Right ventricle myocardium superior (tissue), 1 donor: ENCODE measurements at places on chromosomes 1 and 21. TPM values are rescaled to one million over a fixed set of nuclear protein-coding genes. Genes with fewer than 3 reads are reported as not detected.
A peak's percentile ranks its signal among the peaks of the same experiment; 100 is the strongest.

LCE1F gene
- not detected for total RNA-seq

NIT1 gene
- total RNA-seq, result 33.8 TPM

KCNJ9 gene
- total RNA-seq, result not detected

USH2A gene
- total RNA-seq, result 2.7 TPM

AK5 gene
- 0.38 TPM for total RNA-seq

SPRR3 gene
- not detected for total RNA-seq

SGIP1 gene
- 3.6 TPM for total RNA-seq

DNA sequence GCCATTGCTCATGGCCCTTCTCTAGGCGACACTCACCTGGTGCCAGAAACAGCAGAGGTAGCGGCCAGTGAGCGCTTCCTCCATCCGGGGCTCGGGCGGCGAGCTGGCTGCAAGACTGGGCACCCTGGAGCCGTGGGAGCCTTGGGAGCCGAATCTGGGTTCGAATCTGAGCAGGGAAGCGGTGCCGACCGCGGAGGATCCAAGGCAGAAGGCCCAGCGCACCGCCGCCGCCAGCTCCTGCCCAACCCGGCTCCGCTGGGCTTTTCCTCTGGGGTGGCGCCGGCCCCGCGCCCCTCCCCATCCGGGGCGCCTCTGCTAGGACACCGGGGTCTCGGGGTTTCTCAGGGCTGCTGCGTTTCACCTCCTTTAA lies 1.7 kb upstream of the PRDM16 start:
- peak; percentile 43 for DNase-seq

GRCh38 chr1:18999359-18999758 lies 42.9 kb upstream of the IFFO2 start:
- no peak for DNase-seq

DNA sequence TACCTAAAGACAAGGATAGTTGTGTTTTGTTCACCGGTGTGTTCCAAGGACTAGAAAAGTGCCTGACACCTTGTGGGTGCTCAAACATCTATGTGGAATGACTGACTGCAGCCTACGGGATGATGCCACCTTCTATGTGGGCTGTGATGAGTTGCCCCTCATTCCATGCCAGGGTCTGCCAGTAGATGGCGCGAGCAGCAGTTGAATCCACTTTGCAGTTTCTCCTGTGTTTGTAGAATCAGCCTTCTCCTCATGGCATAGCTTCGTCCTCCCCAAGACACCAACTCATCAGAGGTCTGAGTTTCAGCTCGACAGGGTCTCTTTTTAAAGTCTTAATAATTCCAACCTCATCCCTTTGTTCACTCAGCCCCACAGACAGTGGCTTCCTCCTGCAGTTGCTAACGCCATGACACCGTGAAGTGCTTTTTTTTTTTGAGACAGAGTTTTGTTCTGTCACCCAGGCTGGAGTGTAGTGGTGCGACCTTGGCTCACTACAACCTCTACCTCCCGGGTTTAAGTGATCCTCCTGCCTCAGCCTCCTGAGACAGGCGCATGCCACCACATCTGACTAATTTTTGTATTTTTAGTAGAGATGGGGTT lies 133.7 kb downstream of the CAPN8 start:
- peak; percentile 61 for DNase-seq

- DNase-seq, result no peak
Observed at GRCh38 chr1:42937836-42938644, 20.6 kb downstream of the SLC2A1 start.

DNA sequence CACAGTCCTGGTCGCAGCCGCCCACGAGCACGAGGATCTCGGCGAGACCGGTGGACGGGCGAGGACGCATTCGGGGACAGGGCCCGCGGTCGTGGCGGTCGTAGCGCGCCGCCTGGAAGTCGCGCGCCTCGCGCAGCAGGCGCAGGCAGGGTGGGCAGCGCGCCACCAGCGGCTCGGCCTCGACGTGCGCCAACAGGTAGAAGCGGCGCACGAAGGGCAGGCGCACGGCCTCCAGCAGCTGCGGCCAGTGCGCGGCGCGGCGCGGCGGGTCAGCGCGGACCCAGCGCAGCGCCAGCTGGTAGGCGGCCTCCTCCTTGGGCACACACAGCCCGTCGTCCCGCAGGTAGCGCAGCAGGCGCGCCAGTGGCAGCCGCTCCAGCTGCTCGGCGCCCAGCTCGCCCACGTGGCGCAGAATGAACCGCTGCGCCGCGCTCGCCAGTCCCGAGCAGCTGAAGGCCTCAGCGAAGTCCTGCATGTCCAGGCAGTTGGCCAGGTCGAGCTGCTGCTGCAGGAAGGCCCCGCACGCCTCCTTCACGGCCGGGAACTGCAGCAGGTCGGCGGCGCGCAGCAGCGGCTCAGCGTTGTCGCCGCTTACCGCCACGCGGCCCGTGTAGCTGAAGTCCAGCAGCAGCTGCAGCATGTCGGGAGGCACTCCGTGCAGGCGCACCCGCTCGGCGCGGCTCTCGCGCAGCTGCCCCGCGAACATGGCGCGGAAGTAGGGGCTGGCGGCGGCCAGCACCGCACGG lies 573 bp downstream of the KLHL21 start:
- peak; percentile 73 for DNase-seq

GRCh38 chr1:25904943-25905679 lies 1.1 kb downstream of the STMN1 start:
- DNase-seq, result peak; percentile 96

- peak; percentile 73 for DNase-seq
Observed at GRCh38 chr1:32753532-32754316, 51.2 kb upstream of the SYNC start.

DNA sequence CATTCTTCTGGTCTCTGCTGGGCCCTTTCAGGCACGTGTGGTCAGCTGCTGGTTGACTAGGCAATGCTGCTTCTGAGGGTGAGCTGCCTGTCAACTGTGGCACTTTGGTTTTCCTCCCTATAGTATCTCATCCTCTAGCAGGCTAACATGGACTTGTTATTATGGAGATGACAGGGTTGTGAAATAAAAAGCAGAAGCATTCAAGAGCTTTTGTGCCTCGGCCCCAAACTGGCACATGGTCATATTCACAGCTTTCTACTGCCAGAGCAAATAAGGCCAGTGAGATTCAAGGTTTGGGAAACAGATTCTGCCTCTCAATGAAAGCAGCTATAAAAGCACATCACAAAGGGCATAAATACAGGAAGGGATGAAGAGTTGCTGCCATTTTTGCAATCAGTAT lies 1.6 kb upstream of the ZNF124 start:
- no peak for DNase-seq

DNA sequence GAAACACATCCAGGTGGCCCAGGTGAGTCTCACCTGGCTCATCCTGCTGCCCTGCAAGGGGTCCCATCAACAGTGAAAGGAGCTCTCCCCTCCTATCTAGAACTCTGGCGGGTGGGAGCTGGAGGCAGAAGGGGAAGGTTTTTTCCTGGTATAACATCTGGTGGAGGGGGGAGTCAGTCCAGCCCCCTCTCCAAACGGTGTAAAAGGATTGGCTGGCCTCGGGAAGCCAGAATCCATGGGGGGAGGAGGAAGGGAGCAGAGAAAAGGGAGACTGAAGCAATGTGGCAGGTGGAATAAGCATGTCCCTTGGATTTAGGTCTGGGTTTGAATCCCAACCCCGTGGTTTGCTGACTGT lies 1.2 kb upstream of the CAMK2N1 start:
- no peak for DNase-seq

GRCh38 chr1:210650403-210650802 lies 321.7 kb downstream of the HHAT start:
- DNase-seq, result no peak

DNA sequence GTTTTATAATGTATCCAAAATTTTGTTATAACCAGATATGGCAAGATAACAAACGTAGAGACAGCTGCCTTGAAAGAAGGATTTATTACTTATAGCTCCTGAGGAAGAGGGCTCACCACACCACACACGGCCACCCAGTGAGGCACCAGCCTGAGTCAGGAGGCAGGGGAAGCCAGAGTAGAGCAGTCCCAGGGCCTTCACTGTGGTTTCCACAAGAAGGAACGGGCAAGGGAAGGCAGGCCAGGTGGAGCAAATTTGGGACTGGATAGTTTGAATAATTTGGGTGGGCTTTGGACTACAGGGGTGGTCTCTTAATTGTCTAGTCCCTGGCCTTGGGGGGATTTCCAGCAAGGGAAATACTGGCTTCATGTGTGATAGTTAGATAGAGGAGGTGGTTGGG lies 72.5 kb downstream of the RRAGC start:
- DNase-seq, result no peak

GRCh38 chr1:16442265-16442664 lies 1.7 kb downstream of the NECAP2 start:
- no peak for DNase-seq

GRCh38 chr1:64532646-64533045 lies 62.7 kb downstream of the CACHD1 start:
- no peak for DNase-seq

DNA sequence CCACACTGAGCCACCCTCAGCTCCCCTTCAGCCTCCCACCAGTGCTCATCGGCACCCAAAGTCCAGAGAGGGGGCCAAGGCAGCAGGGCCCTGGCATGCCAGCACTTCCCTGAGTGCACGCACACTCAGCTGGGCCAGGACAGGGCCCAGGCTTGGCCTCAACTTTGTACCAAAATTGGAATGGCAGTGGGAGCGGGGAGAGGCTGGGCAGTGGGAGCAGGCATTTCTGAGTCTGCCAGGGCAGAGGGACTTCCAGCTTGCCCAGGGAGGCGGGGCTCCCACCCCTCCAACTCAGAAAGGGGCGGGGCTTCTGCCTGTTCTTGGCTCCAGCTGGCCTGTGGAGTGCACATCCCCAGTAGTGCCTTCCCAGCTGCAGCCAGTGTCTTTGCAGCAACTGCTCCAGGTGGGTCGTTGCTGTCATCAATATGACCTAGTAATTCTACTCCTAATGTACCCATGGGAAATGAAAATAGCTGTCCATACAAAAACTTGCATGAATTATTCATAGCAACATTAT lies 10.3 kb upstream of the SNX7 start:
- DNase-seq, result no peak

DNA sequence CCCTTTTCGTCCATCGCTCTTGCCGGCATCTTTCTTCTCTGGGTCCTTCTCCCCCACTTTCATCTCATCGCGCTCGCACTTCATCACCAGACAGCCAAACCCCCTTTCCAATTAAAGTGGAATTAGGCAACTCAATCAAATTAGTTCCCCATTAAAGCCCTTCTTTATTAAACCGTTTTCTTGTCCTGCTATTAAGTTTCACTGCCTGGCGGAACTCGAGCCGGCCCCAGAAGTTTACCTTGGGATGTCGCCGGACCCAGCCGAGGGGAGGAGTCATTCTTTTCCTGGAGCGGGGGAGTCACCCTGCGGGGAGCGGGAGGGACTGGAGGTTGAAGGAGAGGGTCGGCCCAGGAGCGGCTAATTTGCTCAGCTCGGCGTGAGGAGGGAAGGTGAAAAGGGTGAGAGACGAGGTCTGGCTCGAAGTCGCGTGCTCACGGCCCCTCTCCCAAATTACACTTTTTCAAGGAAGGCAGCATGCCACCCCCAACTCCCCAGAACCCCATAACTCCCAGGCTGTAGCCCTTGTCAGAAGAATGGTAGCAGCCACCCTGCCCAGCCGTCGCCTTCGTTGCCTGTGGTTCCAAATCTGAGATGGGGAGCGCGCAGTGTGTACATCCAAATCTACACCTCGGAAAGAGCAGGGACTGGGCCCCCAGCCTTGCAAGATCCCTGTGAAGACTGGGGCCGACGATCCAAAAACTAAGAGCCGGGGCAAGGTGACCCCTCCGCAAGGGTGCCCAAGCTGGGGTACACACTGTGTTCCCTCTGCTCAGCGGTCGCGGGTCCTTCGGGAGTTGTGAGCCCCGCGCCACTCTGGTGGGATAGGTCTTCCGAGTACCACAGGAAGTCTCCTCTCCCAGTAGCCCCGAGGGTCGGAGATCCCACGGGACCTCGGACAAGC lies 6.4 kb downstream of the DMRTA2 start:
- DNase-seq, result no peak

DNA sequence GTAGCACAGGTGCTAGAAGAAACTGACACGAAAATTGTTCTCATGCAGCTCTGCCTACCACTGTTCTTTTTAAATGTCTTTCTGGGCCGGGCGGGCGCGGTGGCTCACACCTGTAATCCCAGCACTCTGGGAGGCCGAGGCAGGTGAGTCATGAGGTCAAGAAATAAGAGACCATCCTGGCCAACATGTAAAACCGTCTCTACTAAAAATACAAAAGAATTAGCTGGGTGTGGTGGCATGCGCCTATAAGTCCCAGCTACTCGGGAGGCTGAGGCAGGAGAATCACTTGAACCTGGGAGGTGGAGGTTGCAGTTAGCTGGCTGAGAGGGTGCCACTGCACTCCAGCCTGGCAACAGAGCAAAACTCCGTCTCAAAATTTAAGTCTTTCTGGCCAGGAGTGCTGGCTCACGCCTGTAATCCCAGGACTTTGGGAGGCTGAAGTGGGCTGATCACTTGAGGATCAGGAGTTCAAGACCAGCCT lies 947 bp upstream of the RIT1 start:
- no peak for DNase-seq

- DNase-seq, result no peak
Observed at GRCh38 chr1:153984123-153984894, 1.8 kb downstream of the RAB13 start.

DNA sequence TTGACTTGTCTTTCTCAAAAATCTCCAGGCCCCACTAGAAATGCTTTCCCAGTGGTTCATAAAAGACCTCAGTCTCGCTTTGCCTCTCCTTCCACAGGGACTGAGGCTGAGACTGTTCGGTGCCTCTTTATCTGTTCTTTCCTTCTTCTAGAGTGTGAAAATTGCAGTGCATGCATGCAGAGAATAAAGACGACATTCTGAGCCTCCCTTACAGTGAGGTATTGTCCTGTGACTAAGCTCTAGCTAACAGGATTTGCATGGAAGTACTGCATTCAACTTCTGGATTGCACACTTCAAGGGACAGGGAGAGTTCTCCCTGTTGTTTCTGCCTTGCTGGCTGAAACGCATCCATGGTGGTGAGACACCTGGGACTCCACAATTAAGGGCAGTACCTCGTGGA lies 69.1 kb downstream of the COLGALT2 start:
- DNase-seq, result no peak

DNA sequence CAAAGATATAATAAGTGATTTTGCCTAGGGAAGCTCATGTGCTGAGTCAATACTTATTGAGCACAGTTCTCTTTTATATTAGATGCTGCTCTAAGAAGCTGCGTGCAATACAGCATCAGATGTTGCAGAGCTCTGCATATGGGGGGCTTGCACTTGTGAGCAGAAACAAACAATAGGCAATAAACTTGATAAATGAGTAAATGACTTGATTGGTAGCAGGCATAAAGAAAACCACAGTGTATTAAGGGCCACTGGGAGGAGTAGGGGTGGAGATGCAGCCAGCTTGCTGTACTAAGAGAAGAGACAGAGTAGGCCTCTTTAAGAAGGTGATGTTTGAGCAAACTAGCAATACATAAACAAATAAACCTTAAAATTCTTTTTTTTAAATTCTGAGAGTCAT lies 598.5 kb upstream of the ADAMTS5 start:
- no peak for DNase-seq

- DNase-seq, result no peak
Observed at GRCh38 chr21:35096959-35097358, 47.9 kb upstream of the RUNX1 start.
